ENCODE measurements at places on chromosomes 7 and 10.

DNA sequence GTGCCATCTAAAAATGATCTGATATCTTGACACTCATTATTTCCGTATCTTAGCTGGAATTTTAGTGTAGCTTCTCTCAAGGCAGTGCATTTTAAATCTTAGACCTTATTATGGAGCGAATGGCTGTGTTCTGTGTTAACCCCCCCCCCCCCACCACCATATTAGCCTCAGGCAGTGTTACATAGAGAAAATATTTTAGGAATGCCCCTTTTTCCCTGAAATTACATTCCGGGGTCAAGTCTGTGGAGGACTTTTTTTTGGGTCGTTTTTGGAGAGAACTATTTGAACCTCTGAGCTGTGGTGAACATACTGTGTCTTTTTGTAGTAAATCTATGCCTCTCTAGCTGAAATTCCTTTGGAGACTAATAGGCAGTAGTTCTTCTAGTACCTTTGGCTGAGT is 3.1 kb downstream of the CCDC126 start:
- DNase-seq: no peak

DNA sequence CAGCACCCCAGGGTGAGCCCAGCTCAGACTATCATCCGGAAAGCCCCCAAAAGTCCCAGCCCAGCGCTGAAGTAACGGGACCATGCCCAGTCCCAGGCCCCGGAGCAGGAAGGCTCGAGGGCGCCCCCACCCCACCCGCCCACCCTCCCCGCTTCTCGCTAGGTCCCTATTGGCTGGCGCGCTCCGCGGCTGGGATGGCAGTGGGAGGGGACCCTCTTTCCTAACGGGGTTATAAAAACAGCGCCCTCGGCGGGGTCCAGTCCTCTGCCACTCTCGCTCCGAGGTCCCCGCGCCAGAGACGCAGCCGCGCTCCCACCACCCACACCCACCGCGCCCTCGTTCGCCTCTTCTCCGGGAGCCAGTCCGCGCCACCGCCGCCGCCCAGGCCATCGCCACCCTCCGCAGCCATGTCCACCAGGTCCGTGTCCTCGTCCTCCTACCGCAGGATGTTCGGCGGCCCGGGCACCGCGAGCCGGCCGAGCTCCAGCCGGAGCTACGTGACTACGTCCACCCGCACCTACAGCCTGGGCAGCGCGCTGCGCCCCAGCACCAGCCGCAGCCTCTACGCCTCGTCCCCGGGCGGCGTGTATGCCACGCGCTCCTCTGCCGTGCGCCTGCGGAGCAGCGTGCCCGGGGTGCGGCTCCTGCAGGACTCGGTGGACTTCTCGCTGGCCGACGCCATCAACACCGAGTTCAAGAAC is 1.1 kb downstream of the VIM start:
- no peak for DNase-seq

DNA sequence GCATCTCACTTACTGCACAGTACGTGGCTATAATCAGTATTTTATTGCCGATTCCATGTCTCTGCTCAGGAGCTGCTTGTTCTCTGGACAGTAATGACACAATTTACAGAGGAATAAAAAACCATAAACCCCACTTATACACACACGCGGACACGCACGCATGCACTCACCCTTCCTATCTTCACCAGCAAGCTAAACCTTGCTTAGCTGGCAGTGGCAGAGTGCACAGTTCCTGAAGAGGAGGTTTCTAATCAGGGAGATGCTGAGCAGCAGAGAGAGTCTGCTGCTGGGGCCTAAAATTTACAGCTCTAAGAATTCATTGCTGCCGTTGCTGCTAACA is 66.3 kb downstream of the SND1 start:
- no peak for DNase-seq

- peak; percentile 48 for DNase-seq
These were observed 1.2 kb upstream of the PFKFB3 start for GRCh38 chr10:6201516-6201975.

DNA sequence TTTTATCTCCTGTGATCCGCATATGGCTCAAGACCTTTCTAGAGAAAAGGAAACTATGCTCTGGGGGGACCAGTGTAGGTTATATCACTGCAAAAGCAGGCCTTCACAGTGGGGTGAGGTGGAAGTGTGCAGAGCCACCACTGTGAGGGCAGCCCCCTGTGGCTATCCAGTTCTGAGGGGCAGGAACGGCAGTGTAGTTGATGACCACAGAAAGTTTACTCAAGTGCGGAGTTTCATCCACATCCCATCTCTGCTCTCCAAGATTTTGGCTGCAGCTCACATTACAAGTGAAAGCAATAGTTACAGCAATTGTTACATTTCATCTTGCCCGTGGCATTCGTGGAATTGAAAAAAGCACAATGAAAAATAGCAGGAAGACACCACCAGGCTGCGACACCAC is 345.9 kb upstream of the GALNT17 start:
- DNase-seq: no peak

DNA sequence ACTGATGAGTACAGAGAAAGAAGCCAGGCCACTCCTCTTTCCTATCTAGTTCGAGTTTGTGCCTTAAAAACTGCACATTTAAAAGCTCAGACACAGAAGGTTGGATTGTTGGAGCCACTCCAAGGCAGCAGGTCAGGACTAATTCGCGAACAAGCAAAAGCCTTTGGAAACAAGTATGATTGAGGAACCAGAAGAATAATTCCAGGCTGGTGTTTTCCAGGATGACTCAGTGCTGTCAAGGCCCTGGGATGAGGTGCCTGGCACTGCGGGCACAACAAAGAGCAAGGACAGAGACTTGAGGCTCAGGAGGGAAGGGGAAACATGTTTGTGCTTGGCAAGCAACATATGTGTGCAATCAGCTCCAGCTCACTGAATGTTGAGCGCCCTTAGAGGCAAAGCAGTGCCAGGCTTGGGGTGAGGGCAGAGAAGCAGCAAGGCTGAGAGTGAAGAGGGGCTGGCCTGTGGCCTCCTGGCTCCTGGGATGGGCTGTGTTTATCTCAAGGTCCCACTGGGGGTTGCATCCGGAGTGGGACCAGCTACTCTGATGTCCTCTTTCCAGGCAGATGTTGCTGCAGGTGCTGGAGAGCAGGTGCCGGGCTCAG is 44.1 kb downstream of the VSTM4 start:
- no peak for DNase-seq

DNA sequence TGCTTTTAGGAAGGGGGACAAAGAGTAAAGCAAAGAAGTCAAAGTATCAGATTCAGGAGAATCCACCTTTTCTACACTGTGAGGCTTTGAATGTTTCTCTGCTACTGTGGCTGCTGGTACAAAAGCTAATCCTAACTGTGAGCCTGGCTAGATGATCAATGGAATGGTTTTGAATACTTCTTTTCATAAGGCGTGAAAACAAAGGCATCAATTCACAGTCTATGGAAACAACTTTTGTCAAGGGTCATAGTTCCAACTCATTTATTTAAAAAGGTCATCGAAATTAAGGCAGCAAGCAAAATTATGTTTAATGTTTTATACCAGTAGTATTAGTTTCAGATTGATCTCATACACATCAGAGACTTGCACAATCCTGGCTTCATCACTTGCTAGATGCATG is 118.1 kb downstream of the CTTNBP2 start:
- DNase-seq: no peak

DNA sequence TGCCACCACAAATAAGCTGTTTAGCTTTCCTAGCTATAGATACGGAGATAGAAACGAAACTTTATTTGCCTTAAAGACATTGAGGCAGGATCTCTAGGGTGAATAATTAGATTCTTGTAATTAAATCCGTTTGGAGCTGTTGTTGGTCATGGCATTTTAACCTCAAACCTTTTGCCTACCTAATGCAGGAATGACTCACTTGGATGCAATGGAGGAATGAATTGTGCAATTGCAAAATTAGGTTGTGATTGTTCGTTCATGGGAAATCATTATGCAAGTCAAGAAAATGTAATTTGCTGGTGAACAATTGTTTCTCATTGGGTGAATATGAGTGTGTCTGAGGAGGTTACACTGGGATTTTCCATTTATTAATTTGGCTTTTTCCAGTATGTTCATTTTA is 703.5 kb downstream of the GATA3 start:
- DNase-seq: no peak

DNA sequence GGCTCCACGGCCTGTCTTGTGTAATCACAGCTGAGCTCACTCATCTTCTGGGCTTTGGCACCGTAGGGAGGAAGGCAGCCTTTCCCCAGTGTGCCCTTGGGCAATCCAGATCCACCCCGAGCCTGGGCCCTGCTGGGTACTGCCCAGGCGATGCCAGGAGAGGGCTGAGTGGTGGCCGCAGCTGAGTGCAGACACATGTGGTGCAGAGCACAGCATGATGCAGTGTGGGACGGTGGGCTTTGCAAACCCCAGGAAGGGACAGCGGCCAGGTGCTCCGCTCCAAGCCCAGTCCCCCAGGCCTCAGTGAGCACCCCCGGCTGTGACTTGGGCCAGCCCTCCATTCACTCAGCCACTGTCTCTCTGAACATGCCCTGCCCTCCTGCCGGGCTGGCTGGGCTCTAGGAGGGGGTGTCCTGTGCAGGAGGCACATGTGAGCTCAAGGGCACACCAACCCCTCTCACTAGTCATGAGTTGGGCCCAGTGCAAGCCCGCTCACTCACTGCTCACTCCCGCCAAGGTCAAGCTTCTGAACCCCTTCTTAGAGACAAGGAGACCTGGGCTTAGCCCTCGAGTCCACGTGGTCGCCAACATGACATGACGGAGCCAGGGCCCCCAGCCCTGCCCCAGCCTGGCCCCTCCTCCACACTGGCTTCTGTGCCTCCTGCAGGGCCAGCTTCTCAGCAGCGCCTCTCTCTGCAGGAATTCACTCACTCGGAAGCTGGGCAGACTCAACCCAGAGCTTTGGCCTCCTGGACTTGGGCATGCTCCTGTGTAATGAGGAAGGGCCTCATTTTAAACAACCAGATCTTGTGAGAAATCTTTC is 77.5 kb upstream of the INSIG1 start:
- DNase-seq: no peak
